CD4-positive, alpha-beta T cell treated with Interleukin-15 for 4 hours (primary cell): ENCODE measurements at places on chromosomes 4 and X.
A peak's percentile ranks its signal among the peaks of the same experiment; 100 is the strongest.

GRCh38 chrX:85955510-85955909, 91.8 kb downstream of the CHM start:
- no peak for DNase-seq

GRCh38 chr4:125951261-125951887, 636.6 kb downstream of the FAT4 start:
- no peak for DNase-seq

DNA sequence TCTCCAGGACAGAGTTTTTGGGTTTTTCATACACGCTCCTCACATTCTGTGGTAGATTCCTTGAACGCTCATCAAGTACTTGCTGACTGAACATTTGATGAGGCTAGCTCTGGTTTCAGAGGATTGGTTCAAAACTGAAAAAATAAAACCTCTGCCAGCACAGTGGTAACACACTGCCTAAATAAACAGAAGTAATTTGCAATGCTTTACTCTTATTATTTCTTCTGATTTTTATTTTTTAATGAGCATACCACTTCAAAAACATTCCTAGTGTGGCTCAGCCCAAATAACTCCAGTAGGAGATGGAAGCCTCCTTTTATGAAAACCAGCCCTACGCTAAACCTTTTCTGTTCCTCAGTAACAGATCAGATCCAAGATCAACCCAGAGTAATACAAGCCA, 72.0 kb upstream of the INTU start:
- DNase-seq: no peak

- DNase-seq: peak; percentile 37
Observed at GRCh38 chrX:103918571-103919269, 43.7 kb upstream of the TMSB15B start.

DNA sequence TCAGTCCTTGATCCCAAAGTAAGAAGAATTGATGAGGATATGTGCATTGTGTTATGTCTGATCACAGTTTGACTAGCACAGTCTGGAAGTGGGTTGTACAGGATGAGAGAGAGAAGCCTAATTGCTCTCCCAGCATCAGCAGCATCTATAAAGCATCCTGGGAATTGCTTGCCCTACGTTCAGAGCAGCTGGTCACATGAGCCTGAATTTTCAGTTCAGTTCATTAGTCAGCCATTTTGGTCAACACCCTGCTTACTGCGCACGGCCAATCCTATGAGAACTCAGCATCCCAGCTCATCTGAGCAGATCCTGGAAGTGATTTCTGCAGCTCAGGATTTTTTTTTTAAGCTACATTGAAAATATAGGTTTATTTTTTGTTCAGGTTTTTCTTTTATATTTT, at the start of gene RUFY3:
RUFY3 (plus strand) TSS at position 218 of the 400 bp plus-strand sequence. CDS start 610 bp downstream, outside the sequence.
- DNase-seq: no peak

GRCh38 chr4:74536557-74536956, 91.6 kb downstream of the AREG start:
- DNase-seq: no peak

DNA sequence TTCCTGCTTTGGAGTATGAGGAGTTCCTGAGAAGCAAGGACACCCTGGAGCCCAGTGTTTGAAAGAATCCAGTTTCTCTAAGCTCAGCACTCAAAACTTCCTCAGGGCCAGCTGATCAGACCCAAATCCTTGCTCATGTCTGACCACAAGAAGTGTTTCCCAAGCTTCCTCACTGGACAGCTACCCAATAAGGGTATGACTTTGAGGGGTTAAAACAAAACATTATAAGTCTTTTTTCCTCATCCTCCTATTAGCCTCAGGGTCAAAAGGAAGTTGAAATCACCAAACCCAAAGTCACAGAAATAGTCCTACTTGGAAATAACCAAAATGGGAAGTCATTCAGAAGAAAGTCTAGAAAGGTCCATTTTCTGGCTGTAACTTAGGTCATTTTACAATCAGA, 13.7 kb downstream of the ZBTB33 start:
- no peak for DNase-seq

DNA sequence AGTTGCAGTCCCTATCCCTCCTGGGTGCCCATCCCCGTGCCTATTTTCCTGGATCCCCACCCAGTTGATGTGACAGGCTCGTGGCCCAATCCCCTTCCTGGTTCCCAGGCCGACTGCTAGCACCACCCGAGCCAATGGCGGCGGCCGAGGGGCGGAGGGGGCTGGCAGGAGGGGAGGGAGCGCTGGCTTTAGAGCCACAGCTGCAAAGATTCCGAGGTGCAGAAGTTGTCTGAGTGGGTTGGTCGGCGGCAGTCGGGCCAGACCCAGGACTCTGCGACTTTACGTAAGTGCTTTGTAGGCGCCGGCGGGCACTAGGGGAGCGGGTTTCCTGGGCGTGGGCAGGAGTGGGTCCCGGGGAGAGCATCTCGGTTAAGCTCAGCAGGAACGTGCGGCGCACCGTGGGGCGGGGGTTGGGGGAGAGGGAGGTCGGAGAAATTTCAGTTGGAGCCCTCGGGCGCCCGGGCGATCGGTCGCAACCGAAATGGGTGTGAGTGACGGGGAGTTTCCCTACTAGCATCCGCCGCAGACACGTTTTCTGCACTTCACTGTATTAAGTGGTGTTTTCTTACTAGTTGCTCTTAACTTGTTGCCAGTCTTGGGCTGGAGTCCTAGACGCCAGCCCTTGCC, at the start of gene PLS3:
PLS3 (plus strand) TSS at position 197 of the 627 bp plus-strand sequence. CDS start 49,077 bp downstream, outside the sequence.
- no peak for DNase-seq

GRCh38 chr4:763922-764321, 58.3 kb downstream of the PCGF3 start:
- no peak for DNase-seq

DNA sequence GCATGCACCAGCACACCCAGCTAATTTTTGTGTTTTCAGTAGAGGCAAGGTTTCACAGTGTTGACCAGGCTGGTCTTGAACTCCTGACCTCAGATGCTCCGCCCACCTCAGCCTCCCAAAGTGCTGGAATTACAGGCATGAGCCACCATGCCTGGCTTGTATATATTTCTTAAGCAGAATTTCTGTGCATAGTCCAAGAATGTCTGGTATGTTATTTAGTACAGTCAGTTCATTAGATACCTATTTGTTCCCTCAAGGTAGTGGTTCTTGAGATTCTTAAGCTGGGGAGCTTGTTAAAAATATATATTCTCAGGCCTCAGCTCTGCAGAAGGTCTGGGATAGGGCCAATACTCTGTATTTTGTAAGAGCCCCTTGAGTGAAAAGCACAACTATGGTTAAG, 4.6 kb upstream of the SERTM2 start:
- DNase-seq: no peak

DNA sequence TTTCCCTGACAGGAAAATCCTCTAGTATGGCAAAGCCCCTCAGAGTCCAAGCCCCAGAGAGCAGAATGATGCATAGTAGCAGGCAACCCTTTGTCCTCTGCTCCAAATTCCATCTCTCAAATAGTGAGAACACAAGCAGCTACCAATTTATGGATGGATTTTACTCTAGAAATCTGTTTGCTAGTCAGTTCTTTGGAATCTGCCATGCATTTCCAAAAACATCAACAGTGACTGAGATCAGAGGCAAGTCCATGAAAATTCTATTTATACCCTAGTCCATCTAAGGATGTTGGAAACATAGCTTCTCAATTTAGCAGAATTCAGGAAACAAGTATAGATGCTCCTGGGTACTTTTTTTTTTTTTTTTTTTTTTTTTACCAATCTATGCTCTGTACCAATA, 10.0 kb upstream of the CC2D2A start:
- DNase-seq: no peak

DNA sequence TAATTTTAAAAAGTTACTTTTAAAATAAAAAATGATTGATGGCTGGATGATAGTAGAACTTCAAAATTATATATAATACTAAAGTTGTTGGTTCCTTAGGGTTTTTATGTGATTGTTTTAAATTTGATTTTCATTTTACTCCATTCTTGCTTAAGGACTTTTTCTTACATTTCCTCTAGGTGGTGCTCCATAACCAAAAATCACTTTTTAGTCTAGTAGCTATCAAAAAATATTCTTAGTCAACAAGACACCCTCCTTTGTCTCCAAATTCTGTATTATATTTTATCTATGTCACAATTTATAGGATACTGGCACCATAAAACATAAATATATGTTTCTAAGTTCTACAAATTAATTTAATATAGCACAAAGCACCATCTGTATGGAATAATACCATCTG, 67.2 kb upstream of the BRWD3 start:
- DNase-seq: peak; percentile 9

GRCh38 chr4:39023059-39023458, 9.2 kb downstream of the TMEM156 start:
- no peak for DNase-seq

DNA sequence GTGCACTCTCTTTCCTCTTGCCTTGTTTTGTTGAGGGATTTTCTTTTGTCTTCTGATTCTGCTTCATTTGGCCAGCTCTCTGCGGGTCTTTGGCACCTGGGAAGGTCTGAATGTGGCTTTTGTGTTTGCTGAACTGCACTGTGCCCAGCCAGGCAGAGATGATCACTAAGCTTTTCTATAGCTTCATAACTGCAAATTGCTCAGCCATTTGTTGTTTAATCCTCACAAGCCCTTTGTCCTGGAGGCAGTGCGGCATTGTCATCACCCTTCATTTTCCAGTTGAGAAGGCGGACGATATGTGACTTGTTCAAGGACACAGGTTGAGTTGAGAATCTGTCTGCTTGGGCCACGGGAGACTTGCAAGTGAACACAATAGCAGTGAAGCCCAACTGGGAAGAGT, 46.0 kb upstream of the SFRP2 start:
- no peak for DNase-seq

DNA sequence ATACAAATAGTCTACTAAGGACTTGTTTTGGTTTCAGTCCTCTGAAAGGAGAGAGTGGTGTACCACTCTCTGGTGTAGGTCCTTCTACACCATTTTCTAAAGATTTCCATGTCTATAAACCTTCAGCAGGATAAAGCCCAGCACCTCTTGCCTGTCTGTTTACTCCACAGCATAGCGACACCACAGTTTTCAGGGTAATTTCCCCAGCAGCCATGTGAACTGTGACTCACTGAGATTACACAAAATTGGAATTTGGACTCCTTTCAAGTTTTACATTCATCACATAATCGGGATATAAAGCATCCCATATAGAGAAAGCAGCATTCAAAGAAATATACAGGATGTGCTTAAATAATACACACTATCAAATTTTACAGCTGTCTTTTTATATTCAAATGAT, 229.6 kb downstream of the PRDM5 start:
- no peak for DNase-seq

GRCh38 chr4:55866290-55866907, 13.0 kb downstream of the EXOC1 start:
- DNase-seq: peak; percentile 59

DNA sequence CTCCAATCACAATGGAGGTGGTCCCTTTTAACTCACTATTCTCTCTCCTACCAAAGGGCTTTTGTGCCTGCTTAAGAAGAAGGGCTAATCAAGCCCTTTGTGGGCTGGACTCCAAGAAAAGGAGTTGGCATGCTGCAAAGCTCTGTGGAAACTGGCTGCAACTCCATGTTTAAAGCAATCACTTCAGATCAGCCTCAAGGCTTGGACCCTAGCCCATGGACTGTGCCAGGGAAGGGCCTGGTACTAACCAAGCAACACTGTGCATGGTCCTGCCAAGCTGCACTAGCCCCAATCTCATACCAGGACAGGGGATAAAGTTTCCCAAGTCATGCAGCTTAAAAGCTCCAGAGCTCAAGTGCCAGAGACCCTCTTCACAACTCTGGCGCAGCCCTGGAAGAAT, 86.7 kb downstream of the ATP8A1 start:
- no peak for DNase-seq

DNA sequence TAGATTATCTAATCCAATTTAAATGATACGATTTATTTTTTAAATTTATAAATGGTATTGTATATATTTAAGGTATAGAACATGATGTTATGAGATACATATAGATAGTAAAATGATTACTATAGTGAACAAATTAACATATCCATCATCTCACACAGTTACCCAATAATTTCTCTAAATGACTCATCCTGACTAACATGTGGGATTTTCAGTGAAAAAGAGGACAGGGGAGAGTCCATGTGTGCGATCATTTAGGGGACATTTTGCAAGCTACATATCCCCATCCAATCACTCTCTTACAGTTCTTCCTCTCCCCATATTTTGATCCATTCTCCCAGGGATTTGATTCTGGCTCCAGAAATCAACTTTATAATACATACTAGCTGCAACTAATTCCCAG, 88.2 kb downstream of the ABCB7 start:
- no peak for DNase-seq

GRCh38 chr4:112931001-112931400, 118.5 kb upstream of the ANK2 start:
- DNase-seq: no peak

- peak; percentile 8 for DNase-seq
Observed at GRCh38 chrX:45068569-45068968, 132.1 kb downstream of the DIPK2B start.

DNA sequence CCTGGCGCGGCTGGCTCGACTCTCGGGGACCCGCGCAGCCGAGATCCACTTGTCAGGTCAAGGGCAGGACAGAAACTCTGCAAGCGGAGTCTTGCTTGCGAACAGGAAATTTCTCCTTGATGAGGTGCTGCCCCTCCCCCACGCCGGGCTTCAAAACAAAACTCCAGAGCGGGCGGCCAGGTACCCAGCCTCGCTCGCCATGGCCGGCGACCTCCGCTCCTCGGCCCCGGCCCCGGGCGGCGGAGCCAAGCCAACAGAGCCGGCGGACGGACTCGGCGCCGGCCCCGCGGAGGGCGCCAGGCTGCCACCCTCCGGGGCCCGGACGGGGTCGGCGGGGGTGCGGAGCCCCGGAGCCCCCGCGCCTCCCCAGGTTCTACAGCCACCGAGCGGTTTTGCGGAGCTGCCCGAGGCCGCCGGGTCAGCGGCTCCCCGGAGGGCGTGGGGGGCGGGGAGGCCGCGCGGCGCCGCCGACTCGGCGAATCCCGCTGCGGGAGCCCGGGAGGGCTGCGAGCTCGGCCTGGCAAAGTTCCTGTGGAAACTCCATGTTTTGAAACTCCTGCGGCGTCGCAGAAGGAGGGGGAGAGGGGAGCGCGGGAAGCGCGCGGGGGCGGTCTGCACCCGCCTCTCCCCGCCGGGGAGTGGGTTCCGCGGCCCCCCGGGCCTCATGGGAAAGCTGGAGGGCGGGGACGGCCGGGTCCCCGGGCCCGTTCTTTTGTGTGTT, 11.7 kb upstream of the BCOR start:
- DNase-seq: no peak

GRCh38 chr4:118307643-118308042, 45.2 kb downstream of the PRSS12 start:
- no peak for DNase-seq
